ENCODE measurements at places on chromosomes 1 and 21.

DNA sequence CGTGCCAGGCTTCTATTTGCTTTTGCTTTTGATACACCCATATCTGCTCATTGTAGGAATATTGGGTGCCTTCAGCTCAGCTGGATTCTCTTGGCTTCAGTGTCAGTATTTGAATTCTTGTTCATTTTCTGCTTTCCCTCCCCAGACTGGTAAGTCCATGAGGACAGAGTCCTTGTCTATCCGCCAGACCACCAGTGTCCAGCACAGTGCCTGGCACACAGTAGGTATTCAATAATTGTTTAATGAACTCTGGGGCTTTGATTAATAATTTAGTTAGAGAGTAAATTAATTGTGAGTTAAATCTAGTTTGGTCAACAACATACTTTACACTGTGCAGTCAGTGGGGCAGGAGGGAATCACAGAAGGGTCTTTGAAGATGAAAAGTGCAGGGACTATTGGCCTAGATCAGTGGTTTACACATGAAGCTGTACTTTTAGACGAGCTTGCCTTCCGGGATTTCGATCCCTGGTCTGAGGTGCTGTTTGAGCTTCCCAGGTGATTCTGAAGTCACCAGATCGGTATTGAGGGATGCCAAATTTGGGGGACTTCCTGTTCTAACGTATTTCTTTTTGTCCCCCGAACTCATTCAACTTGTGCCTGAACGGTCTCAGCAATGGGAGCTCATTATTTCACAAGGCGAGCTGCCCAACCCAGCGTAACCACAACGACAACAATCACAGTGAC, 119.1 kb upstream of the JUN start:
- no peak for DNase-seq

DNA sequence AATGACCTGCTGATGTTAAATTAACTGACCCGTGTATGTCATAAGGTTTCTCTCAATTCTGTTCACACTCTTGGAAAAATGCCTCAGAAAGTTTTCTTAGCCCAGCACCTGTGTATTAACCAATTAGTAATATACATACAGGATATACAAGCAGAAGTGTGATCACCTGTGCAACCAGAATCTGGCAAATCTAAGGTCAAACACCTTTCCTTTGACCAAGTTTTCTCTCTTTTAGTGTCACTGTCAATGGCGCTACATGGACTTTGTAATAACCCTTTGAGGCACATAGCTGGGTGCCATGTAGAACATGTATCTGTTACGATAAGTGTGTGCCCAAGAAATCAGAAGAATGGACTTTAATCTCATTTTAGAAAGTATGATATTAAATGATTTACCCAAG, 1.1 kb downstream of the NCSTN start:
- no peak for DNase-seq

- no peak for DNase-seq
Measured at GRCh38 chr1:151458802-151459330, 428 bp downstream of the POGZ start.

- no peak for DNase-seq
Measured at GRCh38 chr21:38959692-38960061, 153.9 kb downstream of the ETS2 start.

DNA sequence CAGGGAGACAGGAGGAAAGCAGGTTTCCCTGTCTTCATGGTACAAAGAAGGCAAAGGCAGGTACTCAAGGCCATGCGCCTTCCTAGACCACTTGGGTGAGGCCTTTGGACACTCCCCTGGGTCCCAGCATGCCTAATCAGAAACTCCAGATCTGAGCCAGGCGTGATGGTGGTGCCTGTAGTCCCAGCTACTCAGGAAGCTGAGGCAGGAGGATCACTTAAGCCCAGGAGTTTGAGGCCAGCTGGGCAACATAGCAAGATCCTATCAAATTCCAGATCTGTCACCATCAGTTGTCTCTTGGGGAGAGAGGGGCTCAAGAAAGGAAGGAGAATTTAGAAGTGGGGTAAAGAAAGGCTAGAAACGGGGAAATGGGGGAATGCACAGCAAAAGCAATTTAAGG, 96.3 kb upstream of the SLC25A33 start:
- no peak for DNase-seq

DNA sequence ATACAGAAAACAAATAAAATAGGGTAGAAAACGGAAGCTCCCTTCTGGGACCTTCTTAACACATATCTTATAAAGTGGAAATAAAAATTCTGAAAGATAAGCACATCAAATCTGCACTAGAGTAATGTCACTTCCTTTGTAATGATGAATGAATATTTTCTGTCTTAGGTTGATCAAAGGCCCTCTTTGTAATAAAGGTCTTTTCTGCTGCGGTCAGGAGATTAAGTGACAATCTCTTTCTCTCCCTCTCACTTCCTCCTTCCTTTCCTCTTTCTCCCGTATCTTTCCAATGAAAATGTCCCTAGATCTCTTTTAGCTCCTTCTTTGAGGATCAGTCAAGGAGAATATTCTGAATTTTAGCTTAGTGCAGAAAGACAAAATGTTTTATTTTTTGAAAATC, 33.8 kb downstream of the TMCO1 start:
- DNase-seq: no peak

- no peak for DNase-seq
Measured at GRCh38 chr1:98937347-98937746, 67.3 kb downstream of the PLPPR5 start.

GRCh38 chr1:248576260-248576980, 1.9 kb upstream of the OR2T34 start:
- DNase-seq: no peak

DNA sequence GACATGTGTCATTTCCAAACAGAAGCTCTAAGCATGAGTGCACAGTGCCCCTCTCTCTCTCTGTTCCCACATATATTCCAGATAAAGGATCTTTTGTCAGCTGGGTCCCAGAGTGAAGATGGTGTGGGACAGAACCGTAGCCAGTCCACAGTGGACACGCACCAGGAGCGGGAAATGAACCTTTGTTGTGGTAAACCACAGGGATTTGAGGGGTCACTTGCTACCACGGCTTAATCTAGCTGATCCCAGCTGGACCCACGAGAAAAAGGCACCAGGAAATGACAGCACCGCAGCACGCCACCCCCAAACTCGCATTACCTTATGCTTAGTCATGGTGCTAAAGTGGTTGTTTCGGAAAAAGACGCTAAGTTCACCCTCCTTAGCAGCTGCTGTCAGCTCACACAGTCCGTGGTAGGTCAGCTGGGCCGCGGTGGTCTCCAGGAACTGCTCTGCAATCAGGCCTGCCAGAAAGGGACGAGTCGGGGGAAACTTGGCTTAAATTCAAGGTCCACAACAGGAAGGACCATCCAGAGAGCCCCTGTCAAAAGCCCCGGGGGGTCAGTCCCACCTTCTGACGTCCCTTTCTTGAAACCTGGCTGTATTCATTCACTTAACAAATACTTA, 7.5 kb downstream of the MINDY1 start:
- no peak for DNase-seq

DNA sequence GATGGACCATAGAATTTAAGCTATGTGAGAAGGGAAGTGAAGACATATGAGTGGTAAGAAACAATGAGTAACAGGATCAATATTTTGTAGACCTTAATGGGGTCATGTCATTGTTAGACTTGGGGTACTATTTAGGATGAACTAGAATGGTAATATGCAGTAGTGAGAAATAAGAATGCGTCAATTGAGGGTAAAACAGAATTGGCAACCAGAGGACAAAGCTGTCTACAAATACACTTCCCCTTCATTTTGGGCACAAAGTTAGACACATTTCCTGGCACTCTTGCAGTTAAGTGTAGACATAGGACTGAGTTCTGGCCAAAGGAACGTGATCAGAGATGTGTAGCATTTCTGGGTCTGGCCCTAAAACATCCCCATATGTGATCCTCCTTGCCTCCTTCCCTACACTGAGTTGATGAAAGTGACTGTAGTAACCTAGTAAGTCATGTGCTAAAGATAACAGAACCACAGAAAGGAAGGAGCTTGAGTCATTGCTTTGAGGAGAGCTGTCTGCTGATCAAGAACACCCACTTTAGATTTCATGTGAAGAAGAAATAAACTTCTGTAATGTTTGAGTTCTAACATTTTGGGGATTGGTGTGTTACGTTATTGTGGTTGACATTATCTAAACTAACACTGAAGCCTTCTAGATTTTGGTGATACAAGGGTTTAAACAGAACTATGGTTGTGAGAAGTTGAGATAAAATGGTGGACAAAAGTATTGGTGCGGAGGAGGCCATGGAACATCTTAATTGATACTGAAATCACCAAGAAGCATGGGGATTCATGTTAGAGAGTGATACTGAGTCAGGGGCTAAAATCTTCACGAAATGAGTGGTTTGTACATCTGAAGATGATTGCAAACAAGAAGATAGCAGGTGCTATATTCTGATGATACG, 41.7 kb downstream of the CD55 start:
- DNase-seq: no peak

GRCh38 chr1:33120436-33121231, 39.7 kb downstream of the AZIN2 start:
- DNase-seq: no peak

DNA sequence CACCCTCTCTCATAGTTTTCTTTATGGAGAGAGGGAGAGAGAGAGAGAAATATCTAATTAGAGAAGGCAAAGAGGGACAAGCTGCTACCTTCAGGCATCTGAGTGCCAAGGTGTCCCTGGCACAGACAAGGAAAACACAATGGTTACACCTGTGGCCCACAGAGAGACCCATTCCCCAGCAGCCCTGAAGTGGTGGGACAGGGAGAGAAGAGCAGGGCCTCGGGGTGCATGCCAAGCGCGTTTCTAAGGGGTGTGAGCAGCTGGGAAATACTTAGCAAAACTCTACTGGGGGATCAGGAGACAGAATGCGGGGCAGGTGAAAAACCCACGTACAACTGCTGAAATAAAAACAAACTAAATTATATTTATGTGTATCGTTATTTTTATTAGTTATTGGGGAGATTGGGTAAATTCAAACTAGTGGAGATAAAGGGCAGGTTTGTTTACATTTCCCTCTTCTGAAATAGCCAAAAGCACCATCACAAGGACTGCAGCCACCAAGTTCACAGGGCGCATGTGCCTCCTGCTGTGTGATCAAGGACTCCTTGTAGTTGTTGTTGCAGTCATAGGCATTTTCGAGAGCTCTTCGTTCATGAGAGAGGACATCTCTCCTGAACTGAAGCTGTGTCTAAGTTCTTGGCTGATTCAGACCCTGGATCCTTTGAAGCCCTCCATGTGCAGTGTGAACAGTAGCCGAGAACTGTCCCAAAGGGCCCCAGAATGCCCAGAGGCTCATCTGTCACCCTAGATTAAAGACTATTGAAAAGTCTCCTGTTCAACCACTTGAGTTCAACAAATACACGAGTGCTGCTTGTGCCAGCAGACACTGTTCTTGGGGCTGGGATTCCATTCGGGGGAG, 737 bp upstream of the SERPINC1 start:
- DNase-seq: no peak

- DNase-seq: no peak
Measured at GRCh38 chr1:187787736-187788135, 959.0 kb downstream of the PLA2G4A start.

DNA sequence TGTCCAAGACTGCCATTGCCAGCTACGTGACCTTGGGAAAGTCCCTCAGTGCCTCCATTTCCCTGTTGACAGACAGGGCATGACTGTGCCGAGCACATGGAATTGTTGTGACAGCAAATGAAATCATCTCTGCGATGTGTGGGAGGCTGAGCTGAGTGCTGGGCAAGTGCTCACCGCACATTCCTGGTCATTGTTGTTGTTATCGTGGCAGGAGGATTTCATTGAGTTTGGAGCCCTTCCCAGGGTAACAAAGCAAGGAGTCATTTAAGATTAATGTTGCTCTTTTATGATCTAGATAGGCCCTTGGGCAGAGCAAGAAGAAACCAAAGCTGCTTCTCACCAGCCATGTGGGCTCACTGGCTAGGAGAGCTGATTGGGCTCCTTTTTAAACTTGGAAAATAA, 39.6 kb upstream of the ITPKB start:
- DNase-seq: no peak

DNA sequence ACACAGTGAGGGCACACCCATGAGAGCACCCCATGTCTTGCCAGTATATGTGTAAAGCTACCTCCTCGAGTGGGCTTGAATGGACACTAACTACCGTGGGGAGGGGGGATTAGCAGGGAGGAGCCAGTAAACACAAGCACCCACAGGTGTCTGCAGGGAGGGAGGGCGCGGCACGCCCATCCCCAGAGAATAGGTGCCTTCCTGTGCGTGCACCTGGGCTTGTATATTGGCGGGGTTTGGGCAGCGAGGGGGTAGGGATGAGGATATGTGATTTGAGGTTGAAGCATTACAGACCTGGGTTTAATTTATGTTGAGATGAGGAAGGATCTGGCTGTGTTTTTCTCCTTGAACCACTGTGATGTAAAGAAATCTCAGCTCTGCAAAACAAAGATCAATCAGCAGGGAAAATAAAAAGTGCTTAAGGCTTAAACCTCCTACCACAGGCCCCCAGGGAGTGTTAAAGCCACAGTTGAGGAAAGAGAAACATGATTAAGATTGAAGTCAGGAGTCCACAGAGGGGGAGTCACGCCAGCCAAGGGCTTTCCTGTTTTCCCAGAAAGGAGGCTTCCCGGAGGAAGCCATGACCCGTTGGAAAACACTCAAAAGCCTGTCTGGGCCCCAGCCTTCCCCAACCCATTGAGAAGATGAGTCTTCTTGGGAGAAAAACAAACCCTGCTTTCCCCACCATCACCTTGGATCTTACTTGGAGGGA, 80.0 kb downstream of the CAMK2N1 start:
- no peak for DNase-seq

DNA sequence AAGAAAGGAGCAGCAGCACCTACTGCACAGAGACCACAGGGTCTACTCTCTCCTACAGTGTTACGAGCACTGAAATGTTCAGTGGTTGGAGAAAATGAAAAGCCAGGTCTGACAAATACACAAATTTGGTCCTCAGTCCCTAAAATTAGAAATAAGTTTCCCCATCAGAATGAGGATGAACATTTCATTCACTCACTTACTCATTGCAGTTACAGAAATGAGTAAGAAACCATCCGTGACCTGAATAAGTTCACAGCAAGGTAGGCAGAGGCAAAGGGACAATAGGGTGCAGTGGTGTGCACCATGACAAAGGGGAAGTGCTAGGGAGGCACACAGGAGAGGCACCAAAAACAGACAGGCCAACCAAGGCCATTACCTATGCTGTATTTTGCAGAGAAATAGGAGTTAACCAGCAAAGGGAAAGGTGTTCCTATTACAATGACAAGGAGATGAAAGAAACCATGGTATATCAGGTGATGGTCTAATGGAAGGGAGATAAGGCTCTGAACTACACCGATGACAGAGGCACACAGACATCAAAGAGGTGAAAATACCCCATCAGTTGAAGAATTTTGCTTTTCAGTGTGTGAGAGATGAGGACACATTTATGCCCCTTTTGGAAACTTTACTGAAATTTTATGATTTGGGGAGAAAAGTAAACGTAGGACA, 29.4 kb downstream of the VAV3 start:
- DNase-seq: no peak

DNA sequence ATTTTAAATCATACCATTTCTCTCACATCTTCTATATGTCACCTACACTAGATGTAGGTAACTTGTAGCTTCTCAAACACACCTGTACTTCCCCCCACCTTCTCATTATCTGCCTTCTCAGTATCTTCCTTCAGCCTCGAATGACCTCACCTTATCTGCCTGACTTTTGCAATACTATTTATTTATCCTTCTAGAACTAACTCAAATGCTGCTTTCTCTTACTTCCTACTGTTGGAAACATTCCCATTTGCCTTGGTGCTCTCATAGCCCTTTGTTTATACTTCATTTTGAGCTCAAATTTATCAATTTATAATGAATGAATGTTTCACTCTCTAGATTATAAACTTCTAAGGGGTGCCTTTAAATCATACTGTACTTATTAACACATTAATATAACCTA, 50.4 kb upstream of the KIAA1614 start:
- no peak for DNase-seq

- no peak for DNase-seq
Measured at GRCh38 chr1:94927405-94928175, 680 bp upstream of the CNN3 start.

GRCh38 chr1:18297896-18298648, 182.7 kb upstream of the KLHDC7A start:
- peak; percentile 99 for DNase-seq

Data from iPS DF 19.7 (cell line).